ENCODE measurements at places on chromosomes 1 and 21.
A peak's percentile ranks its signal among the peaks of the same experiment; 100 is the strongest.

- no peak for DNase-seq
Observed at GRCh38 chr1:86472767-86473166, 4.0 kb downstream of the CLCA1 start.

GRCh38 chr1:30715216-30715615 is 8.2 kb downstream of the MATN1 start:
- no peak for DNase-seq

DNA sequence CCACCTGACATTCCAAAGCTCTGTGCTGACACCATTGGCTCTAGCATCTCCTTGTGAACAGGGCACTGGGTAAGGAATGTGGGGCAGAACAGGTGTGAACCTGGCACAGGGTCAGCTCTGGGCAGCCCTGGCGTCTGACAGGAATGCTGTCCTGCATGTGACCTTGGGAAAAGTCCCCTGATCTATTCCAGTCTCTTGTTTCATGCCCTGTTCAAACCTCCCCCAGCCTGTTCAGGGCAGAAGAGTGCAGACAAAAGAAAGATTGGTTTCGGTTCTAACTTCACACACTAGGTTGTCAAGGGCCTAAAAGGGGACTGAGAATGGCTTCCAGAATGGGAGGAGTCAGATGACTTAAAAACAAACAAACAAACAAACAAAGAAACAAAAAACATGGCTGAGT is 27.6 kb upstream of the SDHB start:
- DNase-seq: no peak

GRCh38 chr1:87563211-87563610 is 234.5 kb downstream of the LMO4 start:
- no peak for DNase-seq

DNA sequence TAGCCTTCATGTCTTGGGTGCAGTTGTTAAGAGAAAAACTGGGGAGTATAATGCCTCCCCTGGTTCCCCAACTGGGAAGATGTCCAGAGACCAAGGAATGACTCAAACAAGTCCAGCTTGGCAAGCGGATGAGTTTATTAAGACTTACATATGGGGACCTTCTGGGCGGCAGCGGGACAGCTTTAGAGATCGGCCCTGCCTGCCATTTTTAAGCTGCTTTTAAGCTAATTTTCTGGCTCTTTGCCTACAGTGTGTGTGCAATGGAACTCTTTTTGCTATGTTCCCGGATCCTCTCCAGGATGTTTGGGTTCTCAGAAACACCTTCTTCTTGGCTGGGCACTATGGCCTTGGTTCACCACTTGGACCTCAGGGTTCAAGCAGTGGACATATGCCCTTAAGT is 99.5 kb downstream of the RYR2 start:
- DNase-seq: no peak

DNA sequence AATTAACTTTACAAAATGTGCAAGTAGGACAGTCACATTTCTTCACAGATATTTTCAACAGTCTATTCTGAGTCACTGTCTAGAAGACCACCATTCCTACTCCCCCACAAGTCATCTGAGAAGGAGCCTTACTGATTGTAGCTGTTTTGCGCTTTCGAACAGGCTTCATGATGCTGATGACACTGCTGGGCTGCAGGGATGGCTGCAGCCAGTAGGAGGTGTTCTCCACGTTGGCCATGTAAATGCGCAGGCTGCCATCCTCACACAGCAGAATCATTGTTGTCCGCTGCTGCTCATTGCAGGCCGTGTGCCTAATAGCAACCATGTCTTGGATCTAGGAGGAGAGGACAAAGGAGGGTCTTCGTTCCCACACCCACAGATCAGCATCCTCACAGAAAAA is 56.9 kb downstream of the UBR4 start:
- DNase-seq: no peak

GRCh38 chr1:10671090-10671489 is 125.4 kb downstream of the CASZ1 start:
- no peak for DNase-seq

DNA sequence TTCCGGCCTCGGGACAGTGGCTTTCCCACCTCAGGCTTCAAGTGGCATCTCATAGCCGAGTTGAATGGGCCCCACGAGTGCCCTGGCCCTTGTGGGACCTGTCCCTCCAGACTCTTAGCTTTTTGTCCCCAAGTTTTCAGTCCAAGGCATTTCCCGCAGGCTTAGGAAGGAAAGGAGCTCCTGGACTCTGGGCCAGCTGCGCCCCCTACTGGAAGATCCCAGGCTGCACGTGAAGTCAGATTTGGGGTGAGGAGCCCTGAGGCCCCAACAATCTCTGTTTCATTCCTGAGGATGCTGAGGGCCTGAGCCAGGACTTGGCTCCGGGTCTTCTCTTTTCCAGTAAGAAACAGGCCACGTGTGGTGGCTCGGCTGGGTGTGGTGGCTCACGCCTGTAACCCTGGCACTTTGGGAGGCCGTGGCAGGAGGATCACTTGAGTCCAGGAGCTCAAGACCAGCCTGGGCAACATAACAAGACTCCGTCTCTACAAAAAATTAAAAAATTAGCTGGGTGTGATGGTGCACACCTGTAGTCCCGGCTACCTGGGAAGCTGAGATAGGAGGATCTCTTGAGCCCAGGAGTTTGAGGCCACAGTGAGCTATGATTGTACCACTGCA is 67.4 kb downstream of the ARHGEF10L start:
- no peak for DNase-seq

DNA sequence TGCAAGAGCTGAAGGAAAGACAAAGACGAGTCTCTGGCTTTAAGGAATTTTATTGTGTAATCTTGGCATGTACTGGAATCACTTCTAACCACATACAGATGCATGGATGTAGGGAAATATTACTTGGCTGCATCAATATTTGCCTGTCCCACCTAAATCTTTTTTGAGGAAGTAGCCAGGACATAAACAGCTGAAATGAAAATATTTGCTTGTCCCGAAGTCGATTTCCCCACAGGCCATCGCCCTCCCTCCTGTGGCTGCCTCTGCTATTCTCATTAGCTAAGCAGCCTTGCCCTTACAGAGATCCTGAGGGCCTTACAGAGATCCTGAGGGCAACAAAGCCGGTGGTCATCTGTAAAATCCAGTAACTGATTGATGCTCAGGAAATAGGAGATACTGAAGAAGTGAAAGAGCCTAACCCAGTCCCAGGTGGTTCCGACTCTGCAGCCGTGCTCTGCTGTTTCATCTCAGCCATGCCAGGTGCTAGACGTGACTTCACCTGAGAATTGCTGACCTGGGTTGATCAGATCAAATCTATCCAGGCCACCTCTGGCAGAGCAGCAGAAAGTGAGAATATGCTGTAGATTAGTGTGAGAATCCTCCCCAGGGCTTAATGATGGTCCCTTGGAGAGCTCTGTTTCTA is 25.5 kb downstream of the MAN1C1 start:
- no peak for DNase-seq

GRCh38 chr21:32565856-32566465 is 19.4 kb downstream of the TCP10L start:
- no peak for DNase-seq

DNA sequence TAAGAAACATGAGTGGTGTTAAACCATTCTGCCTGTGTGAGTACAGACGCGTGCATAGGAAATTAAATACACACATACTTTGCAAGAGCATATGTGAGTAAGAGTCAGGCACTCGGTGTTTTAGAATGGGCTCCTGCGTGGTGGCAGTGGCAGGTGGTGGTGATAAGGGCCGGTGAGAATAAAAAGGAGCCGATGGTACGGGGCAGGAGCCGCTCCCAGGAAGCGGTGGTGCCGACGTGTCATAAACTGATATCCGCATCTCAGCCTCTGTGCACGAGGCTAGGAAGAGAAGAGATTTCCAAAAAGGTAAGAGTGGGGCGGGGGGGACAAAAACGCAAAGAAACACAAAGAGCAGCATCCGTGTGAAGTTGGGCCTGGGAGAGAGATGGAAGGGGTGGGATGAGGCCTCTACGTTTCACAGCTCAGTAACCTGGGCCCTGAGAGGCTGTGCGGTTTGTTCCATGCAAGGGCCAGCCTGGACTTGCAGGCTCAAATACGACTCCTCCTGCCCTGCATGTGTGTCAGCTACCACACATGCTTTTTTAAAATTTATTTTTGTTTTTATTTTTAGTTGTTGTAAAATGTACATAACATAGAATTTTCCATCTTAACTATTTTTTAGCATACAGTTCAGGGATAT is 127.7 kb upstream of the COL6A1 start:
- no peak for DNase-seq

DNA sequence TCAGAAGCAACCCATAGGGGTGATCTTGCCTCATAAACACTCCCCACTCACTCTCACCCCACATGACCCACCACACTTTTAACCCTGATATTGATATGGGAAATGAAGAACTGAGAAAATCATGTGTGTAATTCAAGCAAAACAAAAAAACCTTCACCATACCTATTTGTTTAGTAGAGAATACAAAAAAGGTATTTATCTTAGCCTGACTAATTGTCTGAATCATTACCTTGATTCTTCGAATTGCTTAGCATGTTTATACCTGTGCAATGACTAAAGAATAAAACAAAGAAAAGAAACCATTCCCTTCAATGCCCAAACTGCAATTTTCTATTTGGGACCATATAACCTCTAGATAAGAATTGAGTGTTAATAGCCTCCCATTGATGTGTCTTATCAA is 1.8 kb downstream of the CLDN17 start:
- DNase-seq: no peak

GRCh38 chr1:156601892-156602291 is 613 bp upstream of the GPATCH4 start:
- DNase-seq: no peak

GRCh38 chr1:61052395-61053225 is 29.8 kb upstream of the NFIA start:
- peak; percentile 85 for DNase-seq

DNA sequence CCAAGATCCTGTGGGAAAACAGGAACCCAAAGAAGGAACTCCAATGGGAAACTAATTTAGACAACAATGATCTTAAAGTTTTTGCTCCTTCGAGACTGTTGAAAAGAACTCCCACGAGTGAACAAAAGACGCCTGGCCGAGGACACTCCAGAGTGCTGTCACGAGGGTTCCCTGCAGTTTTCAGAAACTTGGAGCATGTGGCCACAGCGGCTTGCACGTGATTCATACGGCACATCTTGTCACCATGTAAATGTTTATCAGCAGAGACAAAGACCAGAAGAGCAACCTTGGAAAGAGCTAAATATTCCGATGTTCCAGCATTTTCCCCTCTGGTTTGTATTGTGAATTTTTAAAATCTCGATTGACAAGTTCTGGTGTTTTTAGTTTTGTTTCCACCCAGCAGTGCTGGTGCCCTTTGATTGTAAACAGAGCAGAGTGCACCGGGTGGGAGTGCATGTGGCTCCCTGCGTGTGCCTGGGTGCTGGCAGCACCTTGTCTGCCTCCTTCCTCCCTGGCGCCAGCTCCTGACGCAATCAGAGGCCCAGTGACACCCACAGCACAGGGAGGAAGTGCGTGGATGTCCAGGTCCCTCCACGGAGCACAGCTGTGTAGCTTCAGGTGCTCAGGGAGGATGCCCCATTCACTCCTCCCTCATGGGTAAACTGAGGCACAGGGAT is 23.0 kb downstream of the LRRC3 start:
- DNase-seq: no peak

DNA sequence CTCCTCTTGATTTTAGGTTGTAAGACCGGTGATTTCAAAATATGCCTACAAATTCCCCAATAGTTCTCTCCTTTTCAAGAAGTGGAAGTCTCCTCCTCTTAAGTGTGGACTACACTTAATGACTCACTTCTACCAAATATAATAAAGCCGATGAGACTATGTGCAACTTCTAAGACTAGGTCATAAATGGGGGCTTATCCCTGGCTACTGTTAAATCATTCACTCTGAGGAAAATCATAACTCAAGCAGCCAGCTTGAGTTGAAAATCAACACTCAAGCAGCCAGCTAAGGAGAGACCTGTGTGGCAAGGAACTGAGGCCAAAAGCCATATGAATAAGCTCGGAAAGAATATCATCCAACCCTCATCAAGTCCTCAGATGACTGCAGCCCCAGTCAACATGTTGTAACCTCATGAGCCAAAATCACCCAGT is 49.6 kb upstream of the PSMG1 start:
- DNase-seq: no peak

- DNase-seq: no peak
Observed at GRCh38 chr1:206824331-206824730, 41.1 kb upstream of the IL20 start.

DNA sequence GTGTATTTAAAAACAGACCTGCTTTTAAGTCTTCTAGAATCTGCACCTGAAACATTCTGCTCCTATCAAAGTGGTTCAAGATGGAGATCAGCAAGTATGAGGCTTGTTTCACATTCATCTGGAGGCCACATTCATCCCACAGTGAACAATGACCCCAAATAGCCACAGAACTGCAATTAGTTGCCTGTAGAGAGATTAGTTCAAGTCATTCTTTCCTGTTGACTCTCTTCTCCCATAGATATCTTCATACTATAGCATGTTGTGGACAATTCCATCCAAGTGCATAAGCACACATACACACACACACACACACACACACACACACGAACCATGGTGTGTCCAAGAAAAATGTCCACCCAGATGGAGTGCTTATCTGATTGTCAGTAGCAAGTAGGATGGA is 101.7 kb upstream of the FGGY start:
- no peak for DNase-seq

DNA sequence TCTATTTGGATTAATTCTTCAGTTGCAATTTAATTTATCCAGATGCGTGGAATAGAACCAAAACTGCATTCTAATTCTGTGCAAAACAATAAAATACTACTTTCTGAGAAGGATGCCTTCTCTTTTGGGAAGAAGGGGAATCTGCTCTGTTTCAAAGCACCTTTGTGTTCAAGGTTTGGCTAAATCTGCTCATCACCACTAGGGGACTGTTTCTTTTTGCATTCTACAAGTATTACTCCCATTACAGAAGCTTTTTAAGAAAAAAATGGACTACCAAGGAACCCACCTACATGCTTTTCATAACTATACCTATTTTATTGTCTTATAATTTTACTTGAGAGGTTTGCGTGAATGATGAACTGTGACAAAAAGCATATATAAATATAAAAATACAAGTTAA is 18.2 kb downstream of the MRPS6 start:
- DNase-seq: no peak

GRCh38 chr1:155396874-155397476 is 76.3 kb downstream of the RUSC1 start:
- no peak for DNase-seq

GRCh38 chr1:116262207-116262994 is 110.6 kb upstream of the ATP1A1 start:
- no peak for DNase-seq

- peak; percentile 70 for DNase-seq
Observed at GRCh38 chr1:8712413-8713231, 104.8 kb downstream of the RERE start.

DNA sequence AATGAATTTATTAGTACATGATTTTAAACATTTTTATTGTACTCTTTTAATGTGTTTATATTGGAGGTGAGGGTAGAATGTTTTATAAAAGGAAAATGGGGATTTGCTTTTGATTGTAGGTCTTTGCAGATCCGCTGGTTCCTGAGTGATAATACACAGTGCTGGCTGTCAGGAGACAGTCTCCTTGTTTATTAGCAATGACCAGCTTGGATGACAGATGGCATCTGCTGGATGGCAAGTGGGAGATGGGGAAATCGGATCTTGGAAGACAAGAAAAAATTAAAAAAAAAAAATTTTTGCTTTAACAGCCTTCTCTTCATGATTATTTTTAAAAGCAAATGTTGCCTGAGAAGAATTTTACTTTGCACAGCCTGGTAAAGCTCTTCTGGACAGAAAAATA is 4.4 kb upstream of the PHTF1 start:
- no peak for DNase-seq
